Lung (tissue), 17 donors: ENCODE measurements at places on chromosomes 7 and 10. TPM values are rescaled to one million over a fixed set of nuclear protein-coding genes. Genes with fewer than 3 reads are reported as not detected.

JAKMIP3 gene
- 0.26 TPM for total RNA-seq

FAM53B gene
- total RNA-seq = 45.4 TPM

DNA sequence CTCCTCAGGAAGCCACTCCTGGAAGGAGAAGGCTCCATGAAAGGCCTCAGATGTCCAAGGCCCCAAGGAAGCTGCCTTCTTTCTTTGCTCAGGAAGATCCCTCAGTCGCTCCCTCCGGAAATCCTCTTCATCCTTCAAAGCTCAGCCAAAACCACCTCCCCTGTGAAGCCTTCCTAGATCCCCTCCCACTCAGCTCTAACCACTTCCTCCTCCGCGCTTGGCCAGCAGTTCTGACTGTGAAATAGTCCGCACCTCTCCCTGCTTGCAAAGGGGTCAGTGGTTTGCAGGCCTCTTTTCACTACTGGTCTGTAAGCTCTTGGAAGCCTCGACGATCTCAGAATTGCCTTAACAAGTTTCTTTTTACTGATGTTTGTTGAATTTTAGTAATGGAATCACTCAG, 23.9 kb downstream of the PYROXD2 start:
- DNase-seq = no peak

DNA sequence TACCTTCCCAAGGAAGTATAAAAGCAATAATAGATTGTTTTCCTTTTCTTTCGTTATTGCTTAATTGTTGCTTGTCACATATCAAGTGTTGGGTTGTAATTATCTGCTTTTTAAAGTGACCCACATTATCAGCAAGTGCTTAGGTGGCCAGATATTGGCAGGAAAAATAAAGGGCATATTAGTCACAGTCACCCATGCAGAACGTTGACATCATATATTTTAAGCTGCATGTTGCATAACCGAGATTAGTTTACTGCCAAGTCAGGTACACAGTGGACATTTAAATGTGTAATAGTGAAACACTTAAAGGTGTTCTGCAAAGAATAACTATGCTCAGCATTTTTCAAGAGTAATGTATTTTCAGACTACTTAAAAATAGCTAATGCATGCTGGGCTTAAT, 11.4 kb downstream of the NEBL start:
- DNase-seq = no peak

GRCh38 chr7:20229646-20230500, 12.7 kb upstream of the MACC1 start:
- peak; percentile 28 for DNase-seq

DNA sequence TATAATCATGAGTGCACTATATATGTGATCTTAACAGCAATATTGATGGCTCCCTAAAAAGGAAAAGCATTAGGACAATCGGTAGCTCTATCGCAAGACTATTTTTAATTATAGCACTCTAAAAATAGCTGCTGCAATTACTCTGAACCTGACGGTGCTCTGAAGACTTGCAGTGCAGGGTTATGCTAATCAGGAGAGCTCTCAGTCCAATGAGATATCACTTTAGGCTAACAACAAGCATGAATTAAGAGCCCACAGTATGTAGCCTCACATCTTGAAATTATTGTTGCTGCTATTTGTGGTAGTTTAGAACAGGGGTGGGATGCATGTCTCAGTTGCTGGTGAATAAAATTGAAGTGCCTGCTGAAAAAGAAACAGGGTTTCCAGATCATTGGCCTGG, 515.8 kb upstream of the AKR1E2 start:
- DNase-seq = no peak

GRCh38 chr7:149261316-149261828, 624 bp upstream of the ZNF783 start:
- DNase-seq = peak; percentile 36

DNA sequence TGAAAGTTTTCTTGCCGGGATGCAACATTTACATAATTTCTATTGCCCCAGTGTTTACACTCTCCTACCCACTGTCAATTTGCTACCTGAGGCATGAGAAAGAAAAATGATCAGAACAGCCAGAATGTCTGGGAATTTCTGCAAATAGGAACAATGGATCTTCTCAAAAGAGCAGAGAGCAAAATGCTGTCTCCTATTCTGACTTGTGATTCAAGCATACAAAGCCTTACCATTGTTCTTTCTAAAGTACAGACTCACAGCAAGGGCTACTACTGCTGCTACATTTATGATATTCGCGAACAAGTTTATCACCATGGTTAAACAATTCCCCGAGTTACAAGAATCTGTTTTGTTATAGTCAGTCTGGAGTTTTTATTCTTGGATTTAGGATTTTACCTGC, 329.9 kb upstream of the CELF2 start:
- no peak for DNase-seq

DNA sequence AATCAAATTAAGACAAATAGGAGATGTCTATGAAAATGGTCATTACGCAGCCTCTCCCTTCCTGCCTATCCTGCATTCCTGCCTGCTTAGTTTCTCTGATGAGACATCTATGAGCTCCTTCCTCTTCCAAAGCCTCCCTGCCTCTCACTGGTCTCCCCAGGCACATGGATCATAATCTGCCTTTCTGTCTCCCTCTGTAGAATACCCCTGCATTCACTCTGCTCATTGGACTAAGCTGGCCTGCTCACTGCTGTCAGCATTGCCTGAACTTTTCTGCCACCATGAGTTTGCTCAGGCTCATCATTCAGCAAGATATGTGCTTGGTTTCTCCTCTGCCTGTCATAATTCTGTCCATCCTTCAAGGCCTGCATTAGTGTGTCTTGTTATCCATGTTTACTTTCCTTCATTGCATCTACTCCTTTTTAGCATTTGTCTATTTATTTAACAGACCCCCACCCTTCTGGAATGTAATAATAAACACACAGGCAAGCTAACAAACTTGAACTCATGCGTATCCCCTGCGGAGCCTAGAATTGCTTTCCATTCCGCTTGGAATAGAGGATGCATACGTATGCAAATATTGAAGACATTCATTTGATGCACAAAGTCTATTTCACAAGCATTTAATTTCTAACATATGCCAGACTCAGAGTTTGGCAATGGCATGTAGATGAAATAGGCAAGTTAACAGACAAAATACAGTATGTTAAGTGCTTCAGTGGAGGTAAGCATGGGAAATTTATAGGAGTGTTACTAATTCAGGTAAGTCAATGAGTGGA, 88.3 kb downstream of the PTPRZ1 start:
- DNase-seq = no peak

DNA sequence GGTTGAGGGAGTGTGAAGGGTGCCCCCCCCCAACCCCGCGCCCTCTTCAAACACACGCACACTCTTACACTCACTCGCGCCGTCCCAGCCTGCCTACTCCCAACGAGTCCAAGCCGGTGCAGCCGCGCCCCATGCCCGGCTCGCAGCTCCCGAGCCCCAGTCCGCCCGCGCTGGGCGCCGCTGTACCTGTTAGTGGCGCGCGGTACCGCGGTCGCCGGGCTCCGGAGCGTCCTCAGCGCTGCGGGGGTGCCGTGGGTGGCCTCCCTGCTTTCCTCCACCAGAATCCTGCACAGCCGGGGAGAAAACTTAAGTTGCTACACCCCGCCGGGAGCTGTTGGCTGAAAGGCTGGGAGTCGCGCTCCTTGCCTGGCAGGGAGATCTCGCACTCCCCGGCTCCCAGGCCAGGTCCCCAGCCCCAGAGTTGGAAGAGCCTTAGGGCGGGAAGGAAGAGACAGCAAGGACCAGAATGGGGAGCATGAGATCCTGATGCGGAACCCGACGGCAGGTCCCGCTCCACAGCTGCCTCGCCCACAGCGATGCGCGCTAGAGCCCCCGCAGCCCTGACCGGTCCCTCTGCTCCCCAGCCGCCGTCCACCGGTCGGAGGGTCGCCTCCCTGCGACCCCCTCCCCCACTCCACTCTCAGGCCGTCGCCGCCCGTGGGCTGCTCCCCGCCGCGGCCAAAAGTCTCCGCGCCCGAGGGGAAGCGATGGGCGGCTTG, 863 bp downstream of the ST8SIA6 start:
- peak; percentile 47 for DNase-seq

DNA sequence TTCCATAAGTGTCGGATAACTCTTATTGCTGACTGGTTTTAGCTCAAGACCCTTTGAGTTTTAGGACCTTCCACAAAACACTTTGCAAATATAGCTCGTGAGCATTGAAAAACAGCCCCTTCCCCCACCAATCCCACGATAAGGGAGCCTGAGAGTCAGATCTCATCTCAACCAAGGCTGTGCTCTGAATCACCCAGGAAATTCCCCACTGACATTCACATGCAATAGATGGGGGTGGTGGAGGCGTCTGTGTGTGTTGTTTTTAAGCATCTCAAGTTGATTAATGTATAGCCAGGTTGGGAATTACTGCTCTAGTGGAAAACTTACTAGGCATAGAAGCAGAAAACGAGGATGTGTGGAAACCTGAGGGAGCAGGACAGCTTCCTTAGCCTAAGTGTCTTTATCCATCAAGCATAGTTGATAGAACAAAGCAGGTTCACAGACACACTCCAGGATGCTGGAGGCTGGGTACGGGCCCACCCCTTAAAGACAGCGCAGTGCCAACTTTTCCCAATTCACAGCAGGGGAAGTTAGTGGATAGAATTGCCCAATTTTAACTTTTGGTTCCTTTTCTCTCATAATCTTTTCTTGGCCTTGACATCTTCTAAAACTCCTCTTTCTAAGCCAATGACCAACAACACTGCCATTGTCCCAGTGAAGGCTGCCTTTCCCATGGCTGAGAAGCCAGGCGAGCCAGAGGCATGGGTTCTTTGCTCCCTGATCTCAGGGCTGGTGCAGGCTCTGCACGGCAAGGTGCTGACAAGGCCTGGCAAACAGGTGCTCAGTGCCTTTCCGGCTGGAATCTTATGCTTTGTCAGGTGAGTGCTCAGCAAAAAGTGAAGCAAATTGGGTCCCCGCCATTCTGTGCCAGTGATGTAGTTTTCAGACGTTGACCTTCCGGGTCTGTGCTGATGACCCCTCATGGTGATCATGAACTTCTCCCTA, 98.5 kb upstream of the INSIG1 start:
- no peak for DNase-seq
